ENCODE measurements at places on chromosomes 13 and 19.

GRCh38 chr19:277581-278165 lies 13.5 kb downstream of the PLPP2 start:
- no peak for DNase-seq

DNA sequence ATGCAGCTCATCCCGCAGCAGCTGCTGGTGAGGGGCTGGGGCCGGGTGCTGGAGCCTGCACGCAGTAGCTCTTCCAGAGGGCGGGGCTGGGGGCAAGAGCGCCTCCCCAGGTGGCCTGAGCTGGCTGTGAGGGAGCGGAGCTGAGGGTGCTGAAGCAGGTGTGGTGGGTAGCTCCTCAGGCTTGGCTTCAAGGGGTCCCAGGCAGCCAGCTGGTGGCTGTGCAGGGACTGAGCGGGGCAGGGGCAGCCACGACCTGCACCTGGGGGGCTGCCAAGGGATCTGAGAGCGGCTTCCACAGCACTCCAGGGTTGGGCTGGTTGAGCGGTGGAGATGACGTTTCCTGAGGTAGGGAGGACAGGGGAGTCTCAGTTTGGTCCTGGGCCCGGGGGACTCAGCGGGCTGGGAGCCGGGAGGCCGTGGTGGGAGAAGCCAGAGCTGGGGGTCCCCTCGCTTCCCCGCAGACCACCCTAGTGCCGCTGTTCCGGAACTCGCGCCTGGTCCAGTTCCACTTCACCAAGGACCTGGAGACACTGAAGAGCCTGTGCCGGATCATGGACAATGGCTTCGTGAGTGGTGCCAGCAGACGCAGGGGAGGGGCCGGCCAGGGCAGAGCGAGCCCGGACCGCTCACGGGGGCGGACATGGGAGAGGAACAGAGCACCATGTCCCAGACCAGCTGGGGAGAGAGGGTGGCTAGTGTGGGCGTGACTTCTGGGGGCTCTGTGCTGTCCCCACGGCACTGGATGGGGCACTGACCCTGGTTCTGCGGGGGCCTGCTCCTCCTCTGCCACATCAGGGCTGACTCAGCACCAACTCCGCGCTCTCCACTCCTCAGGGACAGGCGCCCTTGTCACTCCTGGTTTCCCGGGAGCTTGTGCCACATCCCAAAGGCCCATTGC lies 7.4 kb downstream of the PTOV1 start:
- no peak for DNase-seq

DNA sequence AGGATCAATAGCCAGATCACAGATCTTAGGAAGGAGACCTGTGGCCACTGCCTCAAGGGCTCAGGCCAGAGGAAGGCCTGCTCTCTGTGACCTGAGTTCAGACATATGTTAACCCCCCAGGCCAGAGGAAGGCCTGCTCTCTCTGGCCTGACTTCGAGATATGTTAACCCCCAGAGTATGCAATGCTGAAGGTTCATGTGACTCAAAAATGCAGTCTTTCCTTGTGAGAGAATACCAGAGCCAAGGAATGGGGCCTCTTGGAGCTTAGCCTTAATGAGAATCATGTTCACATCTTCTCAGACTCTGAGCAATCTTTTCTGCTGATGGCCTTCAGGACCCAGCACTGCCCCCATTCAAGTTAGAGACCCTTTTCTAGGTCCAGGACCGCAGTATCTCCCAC lies 36.7 kb downstream of the MBNL2 start:
- no peak for DNase-seq

- DNase-seq, result no peak
Measured at GRCh38 chr13:83877651-83878355, 4.5 kb downstream of the SLITRK1 start.

- DNase-seq, result no peak
Measured at GRCh38 chr13:112852808-112853207, 116.2 kb upstream of the MCF2L start.

DNA sequence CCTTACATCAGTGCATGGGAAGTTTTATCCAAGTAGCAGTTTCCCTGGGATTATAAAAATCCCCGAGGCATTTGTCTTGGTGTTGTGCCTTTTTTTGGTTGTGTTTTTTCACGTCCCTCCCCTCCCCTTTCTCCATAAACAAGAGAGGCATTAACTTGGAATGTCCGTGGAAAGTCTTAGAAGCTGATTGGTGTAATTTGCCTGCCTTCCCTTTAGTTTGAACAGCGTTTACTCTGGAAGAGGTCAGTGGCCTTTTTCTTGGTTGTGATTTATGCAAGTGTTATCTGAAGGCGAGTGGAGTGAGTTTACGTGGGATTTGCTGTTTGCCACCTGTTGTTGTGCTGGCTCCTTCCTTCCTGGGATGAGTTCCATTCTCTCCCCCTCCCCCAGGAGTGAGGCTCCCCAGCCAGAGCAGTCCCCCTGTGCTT lies 7.2 kb downstream of the ACTN4 start:
- DNase-seq, result no peak

DNA sequence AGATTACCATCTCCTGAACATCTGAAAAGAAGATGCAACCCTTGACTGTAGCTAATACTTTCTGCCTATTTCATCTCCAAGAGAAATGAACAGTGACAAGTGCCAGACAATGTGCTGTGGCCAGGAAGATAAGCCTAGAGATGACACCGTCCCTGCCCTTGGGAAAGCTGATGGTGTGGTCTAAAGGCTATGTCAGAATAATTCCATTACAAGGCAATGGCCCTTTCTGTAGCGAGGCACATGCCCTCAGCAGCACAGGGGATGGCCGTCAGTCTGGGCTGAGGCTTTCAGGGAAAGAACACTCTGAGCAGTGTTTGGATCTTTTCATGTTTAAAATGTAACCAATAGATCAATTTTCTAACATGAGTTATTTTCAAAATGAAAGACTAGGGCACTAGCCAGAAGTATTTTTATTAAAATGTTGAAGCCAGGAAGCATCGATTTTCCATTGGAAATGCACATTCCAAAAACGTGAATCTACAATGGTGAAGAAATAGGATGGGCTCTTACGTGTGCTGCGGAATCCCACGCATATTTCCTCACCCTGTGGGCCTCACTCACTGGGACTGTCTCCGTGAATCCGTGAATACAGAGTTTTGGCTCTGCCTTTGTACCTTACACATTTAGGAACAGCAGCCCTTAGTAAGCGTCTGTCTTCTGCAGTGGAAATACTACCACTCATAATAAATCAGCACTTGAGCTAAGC lies 22.0 kb downstream of the COL4A1 start:
- no peak for DNase-seq

- DNase-seq, result no peak
Measured at GRCh38 chr19:2150794-2151338, 500 bp downstream of the AP3D1 start.

- DNase-seq, result no peak
Measured at GRCh38 chr19:2420490-2420889, 6.9 kb downstream of the TIMM13 start.

- no peak for DNase-seq
Measured at GRCh38 chr19:7013678-7014077, 7.6 kb downstream of the MBD3L2B start.

GRCh38 chr13:40438999-40439797 lies 227.2 kb downstream of the FOXO1 start:
- DNase-seq, result no peak

DNA sequence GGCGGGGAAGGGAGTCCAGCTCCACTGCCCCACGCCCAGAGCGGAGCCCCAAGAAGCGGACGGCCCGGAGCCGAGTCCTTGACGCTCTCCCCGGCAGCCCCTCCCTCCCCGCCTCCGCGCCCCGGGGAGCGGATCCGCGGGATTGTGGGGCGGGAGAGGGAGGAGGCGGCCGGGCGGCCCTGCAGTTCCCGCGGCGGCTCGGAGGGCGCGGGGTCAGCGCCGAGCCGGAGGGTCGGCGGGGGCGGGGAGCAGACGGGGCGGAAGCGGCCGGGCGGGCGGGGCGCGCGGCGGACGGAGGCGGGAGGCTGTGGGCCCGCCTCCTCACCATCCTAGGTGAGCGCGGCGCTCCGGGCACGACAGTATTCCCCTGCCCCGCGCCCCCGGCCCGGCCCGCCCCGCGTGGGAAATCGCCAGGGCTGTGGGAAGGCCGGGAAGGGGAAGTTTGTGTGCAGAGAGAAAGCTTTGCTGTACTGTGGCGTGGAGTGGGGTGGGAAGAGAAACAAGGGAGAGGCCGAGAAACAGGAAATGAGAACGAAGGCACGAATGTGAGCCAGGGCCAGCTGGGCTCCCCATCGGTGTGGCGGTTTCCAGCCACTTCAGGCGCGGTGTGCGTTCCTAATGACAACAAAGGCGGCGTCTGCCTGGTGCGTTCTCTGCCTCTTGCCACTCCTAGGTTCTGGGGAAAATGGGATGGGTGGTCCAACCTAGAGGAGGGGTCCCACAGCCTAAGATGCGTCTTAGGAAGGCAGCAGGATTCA lies 1.3 kb upstream of the KLF12 start:
- DNase-seq, result peak; percentile 21

GRCh38 chr13:98143601-98144026 lies 720 bp downstream of the FARP1 start:
- no peak for DNase-seq
